Heart right ventricle (tissue), 16 donors: ENCODE measurements at places on chromosomes 12 and 14. TPM values are rescaled to one million over a fixed set of nuclear protein-coding genes. Genes with fewer than 3 reads are reported as not detected.

Gene TPH2
- polyA plus RNA-seq: not detected

Gene CLEC4D
- not detected for polyA plus RNA-seq

GRCh38 chr12:69644511-69644910 is 33.8 kb upstream of the LRRC10 start:
- no peak for DNase-seq

- no peak for DNase-seq
These were observed 16.3 kb upstream of the NOS1 start for GRCh38 chr12:117377758-117378157.

GRCh38 chr12:117102800-117103181 is 3.6 kb upstream of the TESC start:
- DNase-seq: no peak

Gene PLA2G1B
- polyA plus RNA-seq: not detected

Gene KRT75
- not detected for polyA plus RNA-seq

Gene NGB
- not detected for polyA plus RNA-seq

GRCh38 chr12:24901576-24902461 is 47.1 kb downstream of the BCAT1 start:
- DNase-seq: no peak

- no peak for DNase-seq
These were observed 16.2 kb upstream of the NOP2 start for GRCh38 chr12:6584293-6584692.

Gene TAS2R50
- not detected for polyA plus RNA-seq

DNA sequence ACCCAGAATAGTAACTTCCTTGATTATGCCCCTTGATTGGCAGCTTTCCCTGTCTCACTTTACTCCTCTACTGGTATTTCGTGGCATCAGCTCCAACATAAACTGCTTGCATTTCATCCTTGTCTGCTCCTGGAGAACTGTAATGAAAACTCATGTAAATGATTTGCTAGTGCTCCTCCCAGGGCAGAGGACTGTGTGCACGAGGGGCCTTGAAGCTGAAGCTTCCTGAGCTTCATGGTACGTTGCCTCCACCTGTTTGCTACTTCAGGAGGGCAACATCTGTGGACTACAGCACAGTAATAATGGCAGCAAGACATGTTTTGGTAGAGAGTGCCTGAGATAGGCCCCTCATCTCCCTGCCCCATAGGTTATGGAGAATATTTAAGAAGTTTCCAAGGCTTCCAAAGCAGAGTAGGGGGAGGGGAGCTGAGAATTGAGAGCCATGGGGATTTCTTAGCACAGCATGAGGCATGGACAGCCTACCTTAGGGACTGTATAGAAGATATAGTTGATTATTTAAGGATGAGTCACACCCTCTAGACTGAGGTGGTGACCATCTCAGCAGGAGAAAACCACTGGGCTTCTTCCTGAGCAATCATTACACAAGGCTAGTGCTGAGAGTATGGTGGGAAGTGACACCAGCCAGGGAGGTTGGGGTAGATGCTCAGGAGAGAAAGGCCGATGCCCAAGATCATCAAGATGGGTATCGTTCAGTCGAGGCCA is 29.5 kb downstream of the CCDC198 start:
- no peak for DNase-seq

DNA sequence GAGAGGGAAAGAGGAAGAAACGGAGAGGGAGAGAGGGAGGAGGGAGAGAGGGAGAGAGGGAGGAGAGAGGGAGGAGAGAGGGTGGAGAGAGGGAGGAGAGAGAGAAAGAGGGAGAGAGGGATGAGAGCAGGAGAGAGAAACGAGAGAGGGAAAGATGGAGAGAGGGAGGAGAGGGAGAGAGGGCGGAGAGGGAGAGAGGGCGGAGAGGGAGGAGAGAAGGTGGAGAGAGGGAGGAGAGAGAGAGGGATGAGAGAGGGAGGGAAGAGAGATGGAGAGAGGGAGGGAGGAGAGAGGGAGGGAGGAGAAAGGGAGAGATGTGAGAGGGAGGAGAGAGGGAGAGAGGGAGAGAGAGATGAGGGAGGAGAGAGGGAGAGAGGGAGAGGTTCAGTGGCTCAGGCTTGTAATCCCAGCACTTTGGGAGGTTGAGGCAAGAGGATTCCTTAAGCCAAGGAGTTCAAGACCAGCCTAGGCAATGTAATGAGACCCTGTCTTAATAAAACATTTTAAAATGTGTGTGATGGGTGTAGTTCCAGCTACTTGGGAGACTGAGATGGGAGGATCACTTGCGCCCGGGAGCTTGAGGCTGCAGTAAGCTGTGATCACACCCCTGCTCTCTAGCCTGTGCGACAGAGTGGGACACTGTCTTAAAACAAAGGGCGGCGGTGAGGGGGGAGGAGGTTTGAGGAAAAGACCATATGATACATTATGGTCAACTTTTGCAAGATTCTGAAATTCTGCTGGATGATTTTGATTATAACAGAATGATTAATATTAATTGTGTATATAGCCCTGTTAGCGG is 21.3 kb upstream of the SNRPF start:
- no peak for DNase-seq

GRCh38 chr12:11650286-11651281 is 1.1 kb downstream of the ETV6 start:
- DNase-seq: no peak

GRCh38 chr14:23469906-23470403 is 452 bp downstream of the NGDN start:
- DNase-seq: no peak

DNA sequence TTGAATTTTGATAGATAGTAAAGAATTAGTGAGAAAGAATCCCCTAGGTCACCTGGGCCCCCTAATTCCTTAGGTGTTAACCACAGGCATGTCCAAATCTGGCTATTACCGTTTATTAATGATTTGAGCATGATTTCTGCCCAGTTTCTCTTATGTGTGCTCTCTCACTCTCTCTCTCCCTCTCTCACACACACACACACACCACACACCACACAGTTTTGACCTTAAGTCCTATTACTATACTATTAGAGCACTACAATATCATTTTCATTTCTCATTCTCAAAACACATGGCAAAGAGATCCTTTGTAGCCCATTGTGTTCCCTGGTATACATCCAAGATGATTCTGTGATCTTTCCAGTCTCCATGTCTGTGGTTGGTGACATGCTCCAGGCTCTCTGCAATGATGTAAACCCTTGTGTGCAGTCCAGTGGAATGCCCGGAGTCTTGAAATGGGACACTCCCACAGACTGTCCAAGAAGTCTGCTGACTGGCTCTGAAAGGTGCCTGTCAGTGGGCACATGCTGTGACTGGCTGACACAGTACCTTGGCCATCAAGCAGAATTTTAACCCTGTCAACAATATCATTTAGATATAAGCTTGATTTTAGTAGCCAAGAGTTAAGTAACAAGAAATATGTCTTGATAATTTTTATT is 96.2 kb downstream of the FIGNL2 start:
- DNase-seq: peak; percentile 56

GRCh38 chr14:84017495-84017894 is 1512.4 kb upstream of the FLRT2 start:
- no peak for DNase-seq

Gene BDKRB1
- 0.09 TPM for polyA plus RNA-seq

- no peak for DNase-seq
These were observed 2.8 kb downstream of the RDH5 start for GRCh38 chr12:55722948-55723347.

- no peak for DNase-seq
These were observed 11.4 kb upstream of the CYP46A1 start for GRCh38 chr14:99672506-99673304.

GRCh38 chr12:89736995-89737394 is 28.4 kb upstream of the ATP2B1 start:
- DNase-seq: no peak

DNA sequence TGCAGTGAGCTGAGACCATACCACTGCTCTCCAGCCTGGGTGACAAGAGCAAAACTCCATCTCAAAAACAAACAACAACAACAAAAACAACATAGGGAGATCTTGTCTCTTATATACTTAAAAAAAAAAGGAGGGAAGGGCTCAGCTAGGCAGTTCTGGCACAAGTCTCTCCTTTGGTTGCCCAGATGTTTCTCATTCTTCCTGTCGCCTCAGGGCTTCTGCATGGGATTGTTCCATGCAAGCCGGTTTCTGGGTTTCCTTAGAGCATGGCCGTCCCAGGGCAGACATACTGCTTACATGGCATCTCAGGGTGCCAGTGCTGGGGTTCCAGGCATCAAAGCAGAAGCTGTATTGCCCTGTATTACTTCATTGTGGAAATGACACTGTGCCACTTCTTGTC is 5.2 kb upstream of the SLC8B1 start:
- no peak for DNase-seq

GRCh38 chr12:107760207-107760808 is 629 bp downstream of the PRDM4 start:
- peak; percentile 33 for DNase-seq

DNA sequence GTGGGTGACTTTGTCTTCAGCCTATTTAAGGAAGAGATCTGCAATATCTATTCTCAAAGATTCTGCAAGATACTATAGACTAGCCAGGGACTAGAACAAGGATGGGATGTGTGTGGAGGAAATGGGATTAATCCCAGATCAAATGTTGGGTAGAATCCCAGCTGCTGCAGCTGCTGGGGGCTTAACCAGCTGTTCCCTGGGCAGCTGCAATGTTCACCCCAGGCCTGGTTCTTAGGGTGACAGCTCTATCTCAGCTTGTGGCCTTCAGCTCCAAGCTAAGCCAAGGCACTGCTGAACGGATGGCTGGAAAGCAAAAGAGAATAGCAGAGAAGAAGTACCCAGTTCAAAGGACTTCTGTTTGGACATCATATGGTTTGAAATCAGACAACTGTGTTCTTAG is 10.0 kb upstream of the RHEBL1 start:
- DNase-seq: no peak

GRCh38 chr14:86604561-86604960 is 1074.6 kb downstream of the FLRT2 start:
- no peak for DNase-seq

Gene KRT82
- polyA plus RNA-seq: not detected

DNA sequence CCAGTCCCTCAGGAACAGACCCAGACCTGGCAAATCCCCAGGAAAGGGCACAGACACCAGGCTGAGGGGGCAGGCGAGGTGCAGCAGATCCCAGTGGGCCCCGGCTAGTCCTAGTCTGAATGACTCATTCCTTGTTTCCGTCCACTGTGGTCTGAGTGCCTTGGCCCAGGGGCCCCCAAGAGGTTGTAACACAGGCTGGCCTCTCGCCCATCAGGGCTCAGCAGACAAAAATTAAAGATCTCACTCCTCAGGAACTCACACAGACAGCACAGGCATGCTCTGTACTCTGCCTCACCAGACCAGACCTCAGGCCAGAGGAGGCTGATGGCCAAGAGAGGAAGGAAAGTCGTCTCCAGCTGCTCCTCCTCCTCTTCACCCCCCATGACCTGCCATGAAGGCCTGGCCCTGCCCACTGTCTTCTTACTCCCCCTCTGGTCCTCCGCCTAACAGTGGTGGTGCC is 7.7 kb upstream of the LTBP2 start:
- peak; percentile 65 for DNase-seq

- DNase-seq: no peak
These were observed 449.4 kb upstream of the PRICKLE1 start for GRCh38 chr12:43038991-43039390.

GRCh38 chr12:70785896-70786295 is 134.6 kb downstream of the PTPRR start:
- no peak for DNase-seq

- no peak for DNase-seq
These were observed 1.5 kb upstream of the STAT6 start for GRCh38 chr12:57112492-57113294.

DNA sequence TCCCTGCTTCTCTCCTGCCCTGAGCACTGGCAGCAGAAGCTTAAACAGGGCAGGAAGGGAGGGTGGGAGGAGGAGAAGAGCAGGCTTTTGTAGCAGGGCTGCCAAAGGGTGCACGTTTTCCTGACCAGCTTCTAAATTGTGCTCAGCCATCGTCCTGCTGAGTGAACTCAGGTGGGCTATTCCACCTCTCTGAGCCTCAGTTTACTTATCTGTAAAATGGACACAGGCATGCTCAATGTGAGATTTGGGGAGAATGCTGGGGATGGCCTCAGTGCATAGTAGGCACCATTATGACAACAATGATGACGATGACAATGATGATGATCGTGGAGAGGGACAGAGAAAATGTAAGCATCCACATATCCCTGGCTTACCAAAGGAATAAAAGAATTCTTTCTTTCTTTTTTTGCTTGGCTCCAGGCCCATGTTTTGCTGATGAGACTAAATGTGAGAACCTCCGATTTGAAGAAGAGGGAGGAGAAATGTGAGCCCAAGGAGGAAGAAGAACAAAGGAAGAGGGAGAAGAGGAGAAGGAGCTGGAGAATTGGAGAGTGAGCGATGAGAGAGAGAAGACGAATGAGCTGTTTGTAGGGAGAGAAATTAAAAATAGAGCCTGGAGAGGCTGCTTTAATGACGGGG is 105.5 kb upstream of the MYL2 start:
- DNase-seq: no peak

DNA sequence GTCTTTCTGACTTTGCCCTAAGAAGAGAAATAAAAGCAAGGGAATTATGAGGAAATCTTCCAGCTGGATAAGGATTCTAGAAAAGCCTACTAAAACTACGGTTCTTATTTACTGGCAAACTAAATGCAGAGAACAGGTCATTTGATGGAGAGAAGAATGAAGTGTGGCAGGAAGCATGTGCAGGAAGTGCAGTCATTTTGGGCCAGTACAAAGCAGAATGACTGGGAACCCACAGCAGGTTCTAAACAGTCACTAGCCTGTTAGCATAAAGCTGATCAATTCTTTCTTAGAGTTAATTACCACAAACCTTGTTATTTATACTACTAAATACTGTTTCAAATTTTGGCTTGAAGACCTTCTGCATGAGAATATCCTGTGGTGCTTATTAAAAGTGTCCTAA is 36.7 kb downstream of the CFAP54 start:
- DNase-seq: no peak

- no peak for DNase-seq
These were observed 149.0 kb downstream of the DHRS2 start for GRCh38 chr14:23785208-23785607.

- no peak for DNase-seq
These were observed 24.9 kb downstream of the SNRNP35 start for GRCh38 chr12:123482876-123483275.

- no peak for DNase-seq
These were observed 67.2 kb downstream of the SCARB1 start for GRCh38 chr12:124796303-124796960.

DNA sequence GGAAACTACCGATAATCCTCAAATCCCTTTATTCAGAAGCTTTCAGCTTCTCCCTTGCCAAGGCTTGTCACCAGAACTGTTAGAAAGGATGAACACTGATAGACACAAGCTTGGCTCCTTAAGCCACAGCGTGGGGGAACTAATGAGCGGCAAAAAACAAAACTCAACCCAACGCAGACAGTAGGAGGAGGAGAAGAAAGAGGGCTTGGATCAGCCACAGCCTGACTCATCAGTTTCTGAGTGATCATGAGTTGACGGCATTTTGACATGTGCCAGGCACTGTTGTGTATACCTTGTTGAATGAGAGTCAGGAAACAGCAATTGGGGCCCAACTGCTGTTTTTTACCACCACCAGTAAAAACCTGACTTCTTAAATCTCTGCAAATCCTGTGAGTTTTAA is 23.7 kb downstream of the PLXNC1 start:
- no peak for DNase-seq

- DNase-seq: no peak
These were observed 236.7 kb downstream of the MDGA2 start for GRCh38 chr14:47438650-47439140.
